ENCODE measurements at places on chromosomes 5 and 9. TPM values are rescaled to one million over a fixed set of nuclear protein-coding genes. Genes with fewer than 3 reads are reported as not detected.

The DOCK8 gene
- 51.4 TPM for total RNA-seq

The PCDHA5 gene
- total RNA-seq: 1.0 TPM

The GLRA1 gene
- not detected for total RNA-seq

The GCNT1 gene
- 2.1 TPM for total RNA-seq

The SLC34A3 gene
- 0.25 TPM for total RNA-seq

The CAVIN4 gene
- total RNA-seq: 3.5 TPM

The FCN2 gene
- 0.43 TPM for total RNA-seq

The MARCHF3 gene
- total RNA-seq: 38.8 TPM

The SLC6A3 gene
- 1.5 TPM for total RNA-seq

The RNF180 gene
- 23.1 TPM for total RNA-seq

The MAMDC2 gene
- total RNA-seq: 28.3 TPM

The F2RL2 gene
- not detected for total RNA-seq

The IGIP gene
- 11.1 TPM for total RNA-seq

The PTTG1 gene
- total RNA-seq: 153 TPM

The ANKRD55 gene
- 6.2 TPM for total RNA-seq

The CFAP90 gene
- total RNA-seq: 12.2 TPM

The ENG gene
- 214 TPM for total RNA-seq

The LOX gene
- 2.4 TPM for total RNA-seq

The EGFL7 gene
- total RNA-seq: 101 TPM

The PCDHB10 gene
- 4.0 TPM for total RNA-seq

The ANKRD31 gene
- 16.9 TPM for total RNA-seq

The SPINK7 gene
- total RNA-seq: not detected

The TMEM174 gene
- total RNA-seq: not detected

The C8G gene
- total RNA-seq: 4.6 TPM

The SPATA31C1 gene
- 5.9 TPM for total RNA-seq

The SNCAIP gene
- total RNA-seq: 12.7 TPM

The PRR7 gene
- total RNA-seq: 23.2 TPM

The RELL2 gene
- total RNA-seq: 11.3 TPM

The CDH6 gene
- 0.87 TPM for total RNA-seq

The GFRA3 gene
- 5.8 TPM for total RNA-seq

The PCDHGC4 gene
- total RNA-seq: 6.1 TPM

The SIMC1 gene
- total RNA-seq: 119 TPM

The SPARC gene
- total RNA-seq: 1,884 TPM

The C7 gene
- 165 TPM for total RNA-seq

The RIC1 gene
- 44.0 TPM for total RNA-seq

The KIF20A gene
- 10.4 TPM for total RNA-seq

The SHOC1 gene
- 36.8 TPM for total RNA-seq

The OR1J2 gene
- 0.62 TPM for total RNA-seq

The RGS7BP gene
- total RNA-seq: 7.8 TPM

The IFNE gene
- total RNA-seq: not detected

The TMEM252 gene
- not detected for total RNA-seq

The SYK gene
- total RNA-seq: 30.8 TPM

The DBH gene
- not detected for total RNA-seq

The LRRC19 gene
- not detected for total RNA-seq

The SLIT3 gene
- 7.8 TPM for total RNA-seq

The LHX6 gene
- total RNA-seq: 8.8 TPM

The GADD45G gene
- 72.8 TPM for total RNA-seq

The PTAR1 gene
- 68.8 TPM for total RNA-seq

The FOXD4 gene
- total RNA-seq: 0.50 TPM

The POU5F2 gene
- 6.5 TPM for total RNA-seq

The DPH7 gene
- total RNA-seq: 92.5 TPM

The GDF9 gene
- total RNA-seq: 5.7 TPM

The PLCXD3 gene
- total RNA-seq: 1.7 TPM

The PRRX2 gene
- total RNA-seq: 14.6 TPM

The SPINK6 gene
- not detected for total RNA-seq

The GDA gene
- total RNA-seq: 1.7 TPM

The KIF4B gene
- total RNA-seq: 3.0 TPM

The GABRA6 gene
- 1.1 TPM for total RNA-seq

The WWC1 gene
- 3.7 TPM for total RNA-seq

The PROB1 gene
- total RNA-seq: 3.6 TPM
